ENCODE measurements at places on chromosomes 7 and 10.

DNA sequence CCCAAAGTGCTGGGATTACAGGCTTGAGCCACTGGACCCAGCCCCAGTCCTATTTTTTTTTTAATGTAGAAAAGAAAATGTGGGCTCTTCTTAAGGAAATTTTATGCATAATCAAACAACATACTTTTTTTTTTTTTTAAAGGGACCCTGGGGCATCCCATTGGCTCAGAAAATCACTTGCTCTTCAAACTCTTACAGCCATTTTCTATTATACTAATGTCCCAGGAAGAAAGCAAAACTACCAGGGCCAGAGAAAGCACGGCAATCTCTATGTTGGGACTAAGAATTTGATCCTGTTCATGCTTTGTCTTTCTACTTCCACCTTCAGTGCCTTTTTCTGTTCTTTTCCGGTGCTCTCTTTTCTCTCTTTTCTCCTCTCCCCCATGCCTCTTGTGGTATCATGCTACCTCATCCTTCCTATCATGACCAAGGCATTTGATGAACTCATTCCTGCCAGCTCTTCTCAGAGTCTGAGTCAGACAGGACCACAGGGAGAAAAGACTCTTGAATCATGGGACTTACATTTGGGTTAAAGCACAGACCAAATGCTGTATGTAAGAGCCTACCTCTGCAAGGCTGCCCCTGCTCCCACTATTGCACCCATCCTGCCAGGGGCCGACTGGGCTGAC, 76.4 kb upstream of the CCNY start:
- peak; percentile 41 for DNase-seq

GRCh38 chr7:116524609-116525297, at the start of gene CAV1:
CAV1 (plus strand) TSS chr7:116525036; CDS start chr7:116525063, 27 bp downstream.
- no peak for DNase-seq

- no peak for DNase-seq
These were observed 705.6 kb upstream of the PHF14 start for GRCh38 chr7:10268034-10268433.

DNA sequence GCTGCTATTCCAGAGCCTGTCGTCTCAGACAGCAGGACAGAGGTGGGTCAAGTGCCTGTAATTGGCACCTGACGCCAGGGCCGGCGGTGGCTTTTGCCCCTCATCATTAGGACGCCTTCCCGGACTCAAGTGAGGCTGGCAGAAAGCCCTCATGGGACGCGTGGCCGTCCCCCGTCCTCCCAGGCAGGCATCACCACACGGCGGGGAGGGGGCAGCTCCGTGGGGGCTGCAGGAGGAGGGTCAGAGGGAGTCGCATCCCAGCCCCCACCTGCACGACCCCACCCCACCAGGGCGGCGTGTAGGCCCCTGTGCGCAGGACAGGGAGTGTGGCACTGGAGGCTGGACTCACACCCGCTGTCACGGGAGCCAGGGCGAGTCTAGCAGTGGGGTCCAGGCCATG, 16.3 kb downstream of the CFAP46 start:
- no peak for DNase-seq

DNA sequence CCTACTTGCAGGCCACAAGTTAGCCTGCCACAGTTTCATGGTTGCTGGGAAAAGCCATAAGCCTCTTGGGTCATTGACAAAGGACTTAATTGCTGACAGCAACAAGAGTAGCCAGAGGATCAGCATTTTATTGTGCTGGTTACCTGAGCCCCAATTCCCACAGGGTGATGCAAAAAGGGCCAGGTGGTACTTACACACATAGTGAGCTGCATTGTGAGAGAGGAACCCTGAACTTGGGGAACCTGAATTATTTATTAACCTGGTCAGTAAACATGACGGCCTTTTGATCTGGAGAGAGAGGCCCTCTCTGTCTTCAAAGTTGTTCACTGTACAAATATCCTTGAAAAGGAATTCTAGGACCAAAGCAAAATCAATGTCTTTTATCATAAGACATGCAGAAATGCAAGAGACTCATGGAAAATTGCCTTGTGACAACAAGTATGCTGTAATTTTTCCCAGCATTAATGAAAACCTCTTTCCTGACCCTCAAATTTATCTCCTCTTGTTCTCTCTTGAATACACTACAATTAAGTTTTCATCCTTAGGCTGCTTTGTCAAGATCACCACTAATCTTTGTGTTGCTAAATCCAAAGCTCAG, 102.9 kb upstream of the PHYHIPL start:
- no peak for DNase-seq

DNA sequence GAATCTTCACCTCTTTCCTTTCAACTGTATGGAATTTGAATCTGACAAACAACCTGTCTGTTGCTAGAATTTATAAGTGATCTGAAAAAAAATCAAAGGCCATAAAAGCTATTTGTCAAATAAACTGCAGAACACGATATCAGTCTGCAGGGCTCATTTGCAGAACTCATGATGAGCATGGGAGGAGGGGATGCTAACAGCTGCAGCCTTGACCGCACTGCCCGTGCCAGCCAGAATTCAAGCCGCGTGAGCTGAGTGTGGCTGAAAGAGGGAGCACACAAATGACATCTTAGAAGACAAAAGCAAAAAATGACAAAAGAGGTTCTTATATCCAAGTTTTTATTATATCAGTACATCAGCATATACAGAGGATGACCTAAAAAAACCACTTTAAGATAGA, 15.7 kb downstream of the LRRTM3 start:
- DNase-seq: no peak

DNA sequence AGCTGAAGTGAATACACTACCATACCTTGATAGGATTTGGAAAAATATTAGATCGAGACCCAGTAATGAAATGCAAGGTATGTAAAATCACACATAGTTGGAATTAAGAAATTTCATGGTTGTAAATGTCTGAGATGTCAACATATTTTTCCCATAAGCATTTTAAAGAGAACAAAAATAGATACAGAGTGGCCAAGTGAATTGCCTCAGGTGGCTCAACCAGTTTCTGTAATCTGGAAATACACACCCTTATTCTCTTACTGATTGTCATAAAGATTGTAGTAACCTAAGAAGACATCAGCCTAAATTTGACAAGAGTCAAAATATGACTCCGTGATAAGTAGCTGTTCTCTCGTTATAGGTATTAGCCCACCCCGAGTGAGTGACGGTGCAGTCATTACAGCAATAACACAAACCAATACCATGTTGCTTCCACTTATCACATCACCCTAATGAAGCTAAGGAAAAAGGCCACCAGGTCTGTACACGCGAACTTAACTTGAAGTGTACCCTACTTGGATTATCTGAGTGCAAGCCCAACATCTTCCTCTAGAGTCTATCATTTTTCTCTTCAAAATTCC, 23.4 kb downstream of the PIK3AP1 start:
- no peak for DNase-seq

DNA sequence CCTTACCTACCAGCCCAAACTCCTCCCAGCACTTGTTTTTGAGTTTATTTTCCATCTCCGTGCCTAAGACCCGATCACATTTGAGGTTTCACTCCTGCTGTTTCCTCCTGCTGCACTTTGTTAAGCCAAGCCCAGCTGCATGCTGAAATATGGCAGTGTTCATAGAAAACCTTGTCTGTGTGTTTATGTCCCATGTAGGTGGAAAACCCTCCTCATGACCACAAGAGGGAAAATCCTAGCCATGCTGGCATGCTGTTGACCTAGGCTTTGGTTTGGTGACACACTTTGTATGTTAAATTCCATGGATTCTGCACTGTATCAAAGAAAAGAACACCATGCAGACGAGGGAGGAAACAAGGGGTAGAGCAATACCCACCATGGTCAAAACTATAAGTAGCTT, 154.4 kb downstream of the CUBN start:
- DNase-seq: no peak

DNA sequence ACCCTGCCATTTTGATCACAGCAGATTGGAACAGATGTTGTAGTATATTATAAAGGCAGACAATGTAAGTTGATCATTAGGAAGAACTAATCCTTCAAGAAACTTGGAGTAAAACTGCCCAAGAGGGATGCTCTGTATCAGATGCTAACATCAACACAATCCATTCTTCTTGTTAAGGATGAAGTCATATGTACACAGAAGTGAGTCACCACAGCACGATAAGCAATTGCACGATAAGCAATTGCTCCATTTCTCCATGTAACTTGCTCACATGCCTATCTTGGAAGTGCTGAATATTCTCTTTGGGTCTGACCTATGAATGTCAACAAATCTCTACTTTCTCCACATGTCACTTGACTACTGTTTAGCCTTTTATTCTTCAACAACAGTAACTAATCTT, 41.5 kb upstream of the DMTF1 start:
- peak; percentile 4 for DNase-seq

- DNase-seq: no peak
These were observed 1190.3 kb upstream of the C7orf33 start for GRCh38 chr7:147400221-147400689.

- DNase-seq: no peak
These were observed 435.2 kb downstream of the PLXNA4 start for GRCh38 chr7:132141109-132141508.

DNA sequence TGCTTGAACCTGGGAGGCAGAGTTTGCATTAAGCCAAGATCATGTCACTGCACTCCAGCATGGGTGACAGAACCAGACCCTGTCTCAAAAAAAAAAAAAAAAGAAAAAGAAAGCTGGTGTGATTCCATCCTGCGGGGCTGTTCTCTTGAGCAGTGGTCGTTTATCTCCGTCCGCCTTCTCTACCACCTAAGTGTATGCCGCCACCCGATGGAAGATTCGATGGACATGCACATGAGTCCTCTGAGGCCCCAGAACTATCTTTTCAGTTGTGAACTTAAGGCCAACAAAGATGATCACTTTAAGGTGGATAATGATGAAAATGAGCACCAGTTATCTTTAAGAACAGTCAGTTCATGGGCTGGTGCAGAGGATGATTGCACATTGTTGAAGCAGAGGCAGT, 65.7 kb downstream of the ABRAXAS2 start:
- no peak for DNase-seq

GRCh38 chr7:116229366-116229765, 19.0 kb downstream of the TES start:
- peak; percentile 48 for DNase-seq

GRCh38 chr10:117534321-117535297, 7.9 kb upstream of the EMX2 start:
- no peak for DNase-seq

DNA sequence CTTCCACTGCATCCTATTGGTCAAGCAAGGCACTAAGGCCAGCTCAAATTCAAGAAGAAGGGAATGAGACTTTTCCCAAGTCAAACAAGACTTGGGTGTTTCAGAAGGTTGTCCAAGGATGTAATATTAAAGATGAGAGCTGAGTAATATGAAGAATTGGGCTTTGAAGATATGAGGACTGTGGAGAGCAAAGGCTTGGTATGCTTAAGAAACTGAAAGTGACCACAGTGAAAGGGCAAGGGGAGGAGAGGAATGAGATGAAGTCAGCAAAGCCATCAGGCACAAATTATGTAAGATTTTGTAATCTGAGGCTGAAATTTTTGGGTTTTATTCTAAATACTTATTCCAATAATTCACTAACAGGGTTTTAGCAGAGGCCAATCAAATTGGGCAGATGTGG, 38.6 kb upstream of the NPY start:
- DNase-seq: peak; percentile 4

DNA sequence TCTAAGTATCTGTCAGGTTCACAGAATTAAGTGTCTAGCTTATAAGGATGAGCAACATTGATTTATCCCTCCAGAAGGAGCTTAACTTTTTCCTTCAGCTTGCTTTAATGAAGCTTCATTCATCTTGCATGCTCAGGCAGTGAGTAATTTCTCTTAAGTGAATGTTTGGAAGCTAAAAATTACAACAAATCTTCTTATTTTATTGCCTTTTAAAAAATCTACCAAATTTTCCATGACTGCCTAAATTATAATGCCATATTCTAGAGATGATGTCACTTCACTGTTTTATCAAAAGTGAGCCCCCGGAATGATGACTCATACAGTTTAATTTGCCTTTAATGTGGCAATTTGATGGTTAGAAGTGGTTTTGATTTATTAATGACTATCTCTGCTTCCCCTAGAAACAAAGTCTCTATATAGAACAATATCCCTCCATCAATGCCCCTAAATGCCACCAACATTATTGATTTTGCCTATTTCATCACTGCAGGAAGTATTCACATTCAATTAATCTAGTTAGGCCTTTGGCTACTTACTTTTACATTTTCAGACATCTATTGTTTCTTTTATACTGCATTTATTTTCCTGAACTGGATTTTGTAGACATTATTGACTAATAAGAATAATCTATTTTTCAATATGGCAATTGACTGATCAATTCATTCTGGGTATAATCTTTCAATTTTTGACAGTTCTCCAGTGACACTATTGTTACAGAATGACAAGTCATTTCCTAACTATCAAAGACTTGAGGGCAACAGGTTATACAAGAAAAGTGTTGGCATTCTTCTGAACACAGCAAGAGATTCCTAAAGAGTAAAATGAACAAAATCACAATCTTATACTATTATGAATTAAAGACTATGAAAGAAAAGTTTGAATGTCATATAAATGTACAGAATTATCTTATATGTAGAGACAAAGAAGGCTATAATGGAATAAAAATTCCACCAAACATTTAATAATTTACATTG, 139.3 kb upstream of the ODAD2 start:
- no peak for DNase-seq

DNA sequence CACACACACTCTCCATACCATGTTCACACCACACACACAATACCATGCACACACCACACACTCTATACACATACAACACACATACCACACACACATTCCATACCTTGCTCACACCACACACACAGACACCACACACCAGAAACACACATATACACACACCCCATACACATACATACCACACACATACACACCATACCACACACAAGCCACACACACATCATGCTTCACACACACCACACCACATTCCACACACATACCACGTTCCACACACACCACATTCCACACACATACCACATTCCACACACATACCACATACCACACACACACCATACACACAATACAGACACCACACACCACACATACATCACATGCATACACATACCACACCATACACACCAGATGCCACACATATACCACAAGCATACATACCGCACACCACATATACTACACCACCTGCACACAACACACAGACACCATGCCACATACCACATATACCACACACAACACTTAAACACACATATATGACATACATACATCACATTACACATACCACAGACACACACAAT, 282.7 kb downstream of the POU6F2 start:
- no peak for DNase-seq

DNA sequence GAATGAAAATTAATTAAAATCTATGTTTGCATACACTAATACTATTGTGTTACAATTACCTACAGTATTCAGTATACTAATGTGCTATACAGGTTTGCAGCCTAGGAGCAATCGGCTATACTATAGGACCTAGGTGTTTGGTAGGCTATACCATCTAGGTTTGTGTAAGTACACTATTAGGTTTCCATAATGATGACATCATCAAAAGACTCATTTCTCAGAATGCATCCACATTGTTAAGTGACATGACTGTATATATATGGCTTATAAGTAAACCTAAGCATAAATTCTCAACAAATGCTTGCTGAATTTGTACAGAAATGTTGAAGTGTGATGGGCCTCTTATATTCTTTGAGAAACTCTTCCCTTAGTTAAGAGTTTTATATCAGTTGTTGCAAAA, 206.5 kb upstream of the ZWINT start:
- DNase-seq: no peak
